ENCODE measurements at places on chromosomes 2 and 18.

DNA sequence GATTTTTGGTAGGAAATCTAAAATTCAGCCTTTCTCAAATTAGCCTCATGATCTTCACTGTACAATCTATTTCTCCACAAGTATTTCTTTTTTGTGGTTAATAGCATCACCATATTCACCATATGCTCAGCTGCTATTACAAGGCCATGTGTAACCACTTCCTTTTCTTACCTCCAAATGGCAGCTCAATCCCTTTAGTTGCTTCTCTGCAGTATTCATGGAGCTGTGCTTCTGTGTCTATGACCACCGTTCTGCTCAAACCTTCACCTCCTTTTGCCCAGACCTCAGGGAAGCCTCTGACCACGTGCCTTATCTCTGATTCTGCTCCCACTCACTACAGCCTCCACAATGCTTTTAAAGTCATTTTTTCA is 126.7 kb upstream of the TMEM200C start:
- DNase-seq, result no peak

DNA sequence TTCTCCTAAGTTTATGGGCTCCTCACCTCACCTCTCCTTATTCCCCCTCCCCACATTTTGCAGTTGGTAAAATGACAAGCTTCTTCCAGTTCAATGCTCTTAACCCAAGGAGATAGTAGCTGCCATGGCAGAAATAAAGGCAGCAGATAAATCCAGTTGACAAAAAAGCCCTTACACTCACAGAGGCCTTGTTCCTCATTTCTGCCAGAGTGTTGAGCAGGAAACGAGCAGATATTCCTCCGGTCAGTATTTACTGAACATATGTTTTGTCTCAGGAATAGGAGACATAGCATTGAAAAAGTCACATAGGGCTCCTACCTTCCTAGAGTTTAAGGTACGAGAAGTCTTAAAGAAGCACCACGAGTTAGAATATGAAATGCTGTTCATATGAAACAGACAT is 493.7 kb upstream of the TNP1 start:
- DNase-seq, result no peak

- DNase-seq, result no peak
Measured at GRCh38 chr2:64629329-64629781, 24.4 kb downstream of the SERTAD2 start.

DNA sequence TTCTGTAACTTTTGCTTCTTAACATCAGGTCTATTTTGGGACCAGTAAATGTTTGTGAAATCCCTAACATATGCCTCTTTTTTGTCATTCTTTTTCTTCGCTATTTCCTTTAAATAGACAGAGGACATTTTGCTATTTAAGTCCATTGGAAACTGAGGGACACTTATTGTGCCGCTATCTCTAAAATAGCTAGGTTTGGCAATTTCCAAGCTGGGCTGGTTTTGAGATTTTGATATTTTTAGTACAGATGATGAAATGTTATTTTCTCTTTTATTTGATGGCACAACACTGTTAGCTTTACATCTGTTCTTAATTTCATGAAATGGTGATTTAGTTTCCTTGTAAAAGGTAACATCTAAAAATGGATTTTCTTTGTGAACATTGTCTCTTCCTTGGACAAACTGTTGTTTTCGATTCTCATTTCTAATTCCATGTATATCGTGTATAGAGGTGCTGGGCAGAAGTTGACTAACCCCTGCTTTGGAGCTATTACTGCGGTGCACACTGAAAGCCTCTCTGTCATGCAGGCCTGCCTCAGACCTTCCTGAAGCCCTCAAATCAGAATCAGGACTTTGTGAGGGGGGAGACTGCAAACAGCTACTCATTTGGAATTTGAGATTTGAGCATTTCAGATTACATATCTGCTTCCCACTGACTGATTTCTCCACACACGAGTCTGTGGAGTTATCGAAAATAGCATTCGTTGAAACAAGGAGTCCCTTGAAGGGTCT is 594 bp downstream of the RAD51AP2 start:
- DNase-seq, result no peak

All from NCI-H2081 treated with DMSO at 0.1 percent for 48 hours (cell line).